ENCODE measurements at places on chromosomes 5 and 9.

- no peak for DNase-seq
These were observed 92.8 kb upstream of the ACOT12 start for GRCh38 chr5:81486711-81487110.

GRCh38 chr5:54720341-54720740, 202.8 kb downstream of the SNX18 start:
- DNase-seq: no peak

- no peak for DNase-seq
These were observed 386.2 kb downstream of the PRDM9 start for GRCh38 chr5:23893561-23893960.

GRCh38 chr5:152246401-152246800, 158.7 kb downstream of the NMUR2 start:
- DNase-seq: peak; percentile 8

DNA sequence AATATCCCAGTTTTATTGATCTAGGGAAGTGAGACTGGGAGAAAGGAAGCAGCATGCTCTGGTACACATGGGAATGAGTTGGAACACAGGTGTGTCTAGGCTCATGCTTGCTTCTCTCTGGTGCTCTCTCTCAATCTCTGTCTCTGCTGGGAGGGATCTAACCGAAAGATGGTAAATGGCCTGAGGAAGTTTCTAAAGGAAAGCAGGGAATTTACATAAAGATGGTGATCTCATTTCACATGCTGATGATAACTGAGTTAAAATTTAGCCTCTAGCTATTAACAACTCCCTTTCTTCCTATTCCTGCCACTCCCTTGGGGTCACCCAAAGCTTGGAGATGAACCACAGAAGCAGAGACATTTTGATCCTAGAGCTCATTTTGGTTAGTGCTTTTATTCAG, 436.2 kb downstream of the SH3GL2 start:
- no peak for DNase-seq

DNA sequence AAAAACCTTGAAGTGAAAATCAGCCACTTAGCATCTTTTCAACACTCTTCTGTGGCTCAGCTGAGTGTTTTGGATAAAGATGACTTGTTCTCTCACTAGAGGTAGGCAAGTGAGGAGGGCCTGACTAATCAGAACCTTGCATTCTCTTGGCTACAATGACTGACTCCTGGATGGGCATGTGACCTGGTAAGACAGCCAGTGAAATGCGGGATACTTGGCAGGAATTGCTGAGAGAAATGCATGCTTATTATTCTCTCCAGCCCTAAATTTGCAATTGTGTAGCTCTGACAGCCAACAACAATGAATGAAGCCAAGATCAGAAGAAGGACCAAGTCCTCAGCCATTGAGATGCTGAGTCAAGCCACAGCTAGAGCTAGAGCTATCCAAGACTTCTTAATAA, 490.5 kb upstream of the ZNF608 start:
- no peak for DNase-seq
